Posterior vena cava (tissue), 2 donors: ENCODE measurements at places on chromosomes 4 and X. TPM values are rescaled to one million over a fixed set of nuclear protein-coding genes. Genes with fewer than 3 reads are reported as not detected.

GRCh38 chr4:56052481-56052880, 103.7 kb downstream of the CEP135 start:
- no peak for DNase-seq

The TCEAL2 gene
- 10.1 TPM for total RNA-seq

GRCh38 chr4:23305026-23305425, 584.8 kb downstream of the PPARGC1A start:
- DNase-seq = no peak

The MAGED4 gene
- total RNA-seq = 2.9 TPM

The GLRA2 gene
- not detected for total RNA-seq

GRCh38 chr4:99722725-99723124, 65.1 kb upstream of the C4orf54 start:
- DNase-seq = no peak

- DNase-seq = no peak
Measured at GRCh38 chr4:189809839-189810238, 130.8 kb upstream of the FRG1 start.

GRCh38 chrX:17769701-17770269, 32.5 kb downstream of the SCML1 start:
- no peak for DNase-seq

DNA sequence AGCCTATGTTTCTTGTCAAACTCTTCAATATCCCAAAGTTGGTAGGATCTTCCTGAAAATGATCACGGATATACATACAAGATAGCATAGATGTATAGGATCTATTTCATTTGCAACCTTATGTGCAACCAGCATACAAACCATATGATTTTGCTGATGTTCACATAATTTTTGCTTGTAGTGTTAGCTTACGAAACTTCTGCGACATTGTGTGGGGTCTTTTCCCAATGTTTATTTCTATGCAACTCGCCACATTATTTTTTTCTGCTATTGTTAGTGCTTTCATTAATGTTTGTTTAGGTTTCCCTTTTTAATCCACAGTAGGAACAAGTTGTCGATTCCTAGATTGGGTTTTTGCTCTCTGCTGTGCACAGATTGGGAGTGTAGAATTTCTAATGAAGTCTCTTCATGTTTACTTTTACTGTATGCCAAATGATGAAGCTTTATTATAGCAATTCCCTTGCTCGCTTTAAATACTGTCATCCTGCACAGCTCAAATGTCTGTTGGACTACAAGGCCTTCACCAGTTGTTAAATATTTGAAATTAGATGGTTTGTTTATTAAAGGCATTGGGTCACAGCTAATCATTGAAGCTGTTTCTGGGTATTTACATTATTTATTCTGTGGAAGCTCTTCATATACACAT, 257.6 kb upstream of the PCDH7 start:
- DNase-seq = no peak

- DNase-seq = peak; percentile 78
Measured at GRCh38 chr4:1210971-1211370, 38.0 kb downstream of the CTBP1 start.

The FAM50A gene
- 52.7 TPM for total RNA-seq

DNA sequence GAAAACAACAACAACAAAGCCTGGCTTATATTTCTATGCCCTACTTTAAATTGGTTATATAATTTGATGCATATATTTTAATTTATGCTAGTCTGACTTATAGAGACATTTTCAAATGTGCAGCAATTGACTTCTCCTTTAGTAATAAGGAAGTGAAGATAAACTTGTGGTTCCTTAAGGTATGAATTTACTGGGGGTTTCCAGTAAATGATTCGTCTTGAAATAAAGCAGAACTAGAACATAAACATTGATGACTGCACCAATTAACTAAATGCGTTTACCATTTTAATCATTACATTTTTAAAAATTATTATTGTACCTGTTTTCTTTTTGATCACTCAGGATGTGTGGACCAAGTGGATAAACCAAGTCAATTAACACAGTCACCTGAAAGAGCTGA, 99.6 kb upstream of the CCSER1 start:
- DNase-seq = no peak

DNA sequence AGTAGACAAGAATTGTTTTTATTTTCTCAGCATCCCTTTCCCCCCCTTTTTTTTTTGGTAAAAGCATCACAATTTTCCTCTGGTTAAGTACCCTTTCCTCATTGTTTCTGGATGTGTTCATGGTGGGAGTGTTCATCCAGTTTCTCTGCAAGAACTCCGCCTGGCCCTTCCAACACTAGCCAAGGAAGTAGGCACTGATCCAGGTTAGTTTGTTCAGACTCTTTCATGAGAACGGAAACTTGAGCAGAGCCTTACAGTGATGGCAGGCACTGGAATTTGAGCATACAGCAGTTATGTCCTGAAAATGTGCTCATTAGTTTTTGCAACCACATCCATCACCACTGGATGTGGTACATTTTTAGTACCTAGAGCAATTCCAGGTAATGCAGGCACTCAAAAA, 336.1 kb upstream of the BOD1L1 start:
- DNase-seq = no peak

The CFAP47 gene
- not detected for total RNA-seq
